Activated CD8-positive, alpha-beta memory T cell treated with anti-CD3 and anti-CD28 coated beads, Interleukin-2, amount 50 U/mL, for 48 hours (primary cell): ENCODE measurements at places on chromosomes 6 and 20.

DNA sequence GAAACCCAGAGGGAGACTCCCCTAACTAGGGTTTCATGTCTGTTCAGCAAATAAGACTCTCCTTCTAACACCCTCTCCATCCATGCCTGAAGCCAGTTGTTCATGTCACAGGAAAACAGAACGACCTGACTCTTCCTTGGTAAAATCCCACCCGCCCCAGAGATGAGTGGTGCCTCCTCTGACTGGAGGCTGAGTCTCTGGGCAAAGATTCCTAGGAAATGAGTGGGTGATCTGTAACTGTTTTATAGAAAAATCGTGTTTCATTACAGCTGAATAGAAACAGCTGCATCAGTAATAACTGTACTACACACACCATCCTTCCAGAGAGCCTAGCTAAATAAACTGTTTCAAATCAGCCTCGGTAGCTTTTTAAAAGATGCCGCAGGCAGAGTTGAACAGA lies 37.4 kb upstream of the MRPS10 start:
- no peak for DNase-seq

DNA sequence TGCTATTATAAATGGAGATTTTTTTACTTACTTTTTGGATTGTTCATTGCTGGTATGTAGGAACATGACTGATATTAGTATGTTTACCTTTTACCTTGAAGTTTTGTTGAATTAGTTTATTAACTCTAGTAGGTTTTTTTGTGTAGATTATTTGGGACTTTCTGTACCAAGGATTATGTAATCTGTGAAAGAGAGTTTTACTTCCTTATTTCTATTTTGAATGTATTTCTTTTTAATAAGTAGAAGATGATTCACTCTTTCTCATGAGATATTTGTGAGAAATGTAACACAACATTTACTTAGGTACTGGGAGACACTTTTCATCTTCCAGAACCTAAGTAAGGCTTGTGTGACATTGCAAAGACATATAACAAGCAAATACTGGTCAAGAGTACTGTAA lies 473.9 kb upstream of the HS3ST5 start:
- no peak for DNase-seq

GRCh38 chr6:42028234-42029061 lies 21.9 kb upstream of the TAF8 start:
- no peak for DNase-seq

- DNase-seq, result no peak
Observed at GRCh38 chr6:20708367-20709124, 174.3 kb downstream of the CDKAL1 start.

- no peak for DNase-seq
Observed at GRCh38 chr6:57313711-57314471, 3.5 kb upstream of the PRIM2 start.

DNA sequence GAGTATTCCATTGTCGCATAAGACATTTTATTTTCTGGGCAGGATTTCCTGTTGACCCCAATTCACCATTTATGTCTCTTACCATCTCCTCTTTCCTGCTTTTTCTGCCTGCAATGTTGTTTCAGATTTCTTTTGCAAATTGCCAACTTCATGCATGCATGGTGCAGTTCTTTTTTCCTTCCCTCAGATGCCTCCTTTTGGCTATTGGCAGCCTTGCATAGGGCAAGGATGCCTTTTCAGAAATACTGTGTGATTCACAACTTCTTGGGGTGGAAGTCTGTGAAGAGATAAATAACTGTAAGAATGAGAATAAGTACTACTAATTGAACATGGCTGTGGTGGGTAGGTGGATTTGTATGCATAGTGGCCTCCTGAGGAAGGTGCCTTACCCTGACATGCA lies 116.7 kb downstream of the SOX4 start:
- no peak for DNase-seq

DNA sequence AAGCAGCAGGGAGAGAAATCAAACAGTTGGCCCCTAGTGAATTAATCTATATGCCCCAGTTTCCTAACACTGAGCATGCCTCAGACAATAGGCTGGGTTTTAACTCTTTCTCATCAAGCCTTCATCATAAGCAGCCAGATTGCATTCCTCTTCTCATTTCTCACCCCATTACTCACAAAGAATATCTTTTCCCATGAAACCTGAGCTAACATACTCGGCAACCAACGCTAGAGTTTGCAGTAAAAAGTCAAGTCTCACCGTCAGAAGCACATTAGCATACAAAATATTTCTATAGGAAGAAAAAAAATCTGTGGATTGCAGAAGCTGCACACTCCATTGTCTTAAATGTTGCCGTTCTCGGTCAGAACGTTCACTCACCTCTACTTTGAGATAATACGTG lies 429.9 kb upstream of the ARID1B start:
- no peak for DNase-seq

DNA sequence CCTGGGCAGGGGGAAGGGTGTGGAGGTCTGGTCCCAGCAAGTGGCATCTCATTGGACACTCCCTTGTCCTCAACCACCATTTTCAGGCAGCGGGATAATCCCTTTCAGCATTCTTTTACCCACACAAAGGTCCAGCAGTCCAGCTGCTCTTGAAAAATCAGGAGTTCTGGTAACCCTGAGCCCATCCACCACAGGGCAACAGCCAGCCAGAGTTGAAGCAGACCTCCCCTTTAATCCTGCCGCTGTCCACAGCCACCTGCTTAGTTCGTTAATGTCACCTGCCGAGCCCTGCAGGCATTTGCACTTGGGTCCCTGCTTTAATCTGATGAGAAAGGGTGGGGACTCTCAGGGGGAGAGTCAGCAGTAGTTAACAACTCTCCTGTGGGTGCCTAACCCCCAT lies 11.1 kb downstream of the TMEM74B start:
- DNase-seq, result peak; percentile 23

GRCh38 chr20:39474879-39475278 lies 512.7 kb downstream of the DHX35 start:
- no peak for DNase-seq

DNA sequence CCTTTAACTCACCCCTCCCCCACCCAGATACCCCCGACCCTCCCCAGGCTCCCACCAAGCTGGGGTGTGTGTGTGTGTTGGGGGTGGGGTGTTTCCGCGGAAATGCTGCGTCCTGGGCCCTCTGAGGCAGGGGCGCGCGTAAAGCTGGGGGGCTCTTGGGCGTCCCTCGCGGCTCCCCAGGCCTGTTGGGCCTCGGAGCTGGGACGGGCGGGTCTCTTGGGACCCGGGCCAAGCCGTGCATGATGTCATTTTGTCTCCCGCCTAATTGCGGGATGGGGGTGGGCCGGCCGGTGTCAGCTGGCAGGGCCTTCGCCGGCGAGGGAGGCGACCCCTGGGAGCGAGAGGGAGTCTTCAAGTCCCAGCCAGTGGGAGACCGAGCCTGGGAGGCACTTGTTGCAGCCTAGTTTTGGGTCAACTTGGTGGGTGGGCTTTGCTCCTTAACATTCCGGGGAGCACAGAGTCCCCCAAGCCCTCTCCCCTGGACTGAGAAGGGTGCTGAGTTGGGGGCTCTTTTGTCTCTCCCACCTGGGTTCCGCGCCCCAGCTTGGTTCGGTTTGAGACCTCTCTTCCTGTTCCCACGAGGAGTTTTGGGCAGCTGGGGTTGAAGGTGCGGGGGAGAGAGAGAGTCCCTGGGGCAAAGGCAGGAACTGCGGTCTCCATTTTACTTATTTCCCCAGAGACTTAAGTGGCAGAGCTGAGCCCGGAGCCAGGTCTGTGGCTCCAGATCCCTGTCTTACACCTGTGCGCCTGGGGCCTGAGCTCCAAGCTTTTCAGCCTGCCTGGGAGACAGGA lies 623 bp downstream of the MYBL2 start:
- peak; percentile 59 for DNase-seq

DNA sequence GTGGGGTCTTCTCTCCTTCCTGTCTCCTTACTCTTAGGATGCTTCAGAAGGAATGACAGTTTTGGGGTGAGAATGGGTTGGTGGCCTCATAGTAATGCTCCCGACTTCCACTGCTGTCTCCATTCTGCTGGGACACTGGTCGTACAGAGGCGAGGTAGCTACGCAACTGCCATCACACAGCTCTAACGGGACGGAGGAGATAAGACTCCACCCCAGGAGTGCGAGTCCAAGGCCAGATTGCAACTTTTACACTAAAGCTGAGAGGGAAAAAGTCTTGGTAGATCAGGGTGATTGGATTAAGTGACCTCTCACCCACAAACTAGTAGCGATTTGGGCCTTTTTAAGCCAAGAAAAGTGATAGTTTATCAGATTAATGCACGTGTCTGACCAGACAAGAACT lies 1.8 kb upstream of the PRR18 start:
- DNase-seq, result no peak

DNA sequence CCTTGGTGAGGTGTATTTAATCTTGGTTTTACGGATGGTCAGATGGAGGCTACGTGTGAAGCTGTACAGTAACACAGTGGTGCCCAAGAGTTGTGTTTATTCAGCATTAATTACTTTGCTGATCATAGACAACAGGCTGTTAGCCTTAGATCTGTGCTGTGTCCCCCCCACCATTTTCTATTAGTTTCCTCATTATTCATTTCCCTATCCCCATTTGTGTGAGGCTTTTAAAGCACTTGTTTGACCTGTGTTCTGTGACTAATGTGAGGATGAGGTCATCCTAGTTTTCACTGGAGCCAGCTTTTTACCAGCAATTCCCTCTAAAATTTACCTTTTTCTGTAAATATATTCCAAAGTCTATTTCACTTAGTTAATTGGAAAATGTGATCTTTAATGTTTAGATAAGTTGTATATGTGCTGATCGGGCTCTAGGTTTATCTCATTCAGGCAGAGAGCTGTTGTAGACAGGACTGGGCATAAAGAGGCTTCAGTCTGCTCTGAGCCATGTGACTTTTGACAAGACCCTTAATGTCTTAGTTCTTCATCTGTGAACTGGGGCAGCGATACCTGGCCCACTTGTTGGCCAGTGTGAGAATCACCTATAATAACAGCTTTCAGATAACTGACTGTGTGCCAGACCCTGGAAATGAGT lies 8.4 kb downstream of the MAPRE1 start:
- DNase-seq, result no peak

GRCh38 chr6:139030228-139030963 lies 1.9 kb downstream of the ABRACL start:
- DNase-seq, result no peak

DNA sequence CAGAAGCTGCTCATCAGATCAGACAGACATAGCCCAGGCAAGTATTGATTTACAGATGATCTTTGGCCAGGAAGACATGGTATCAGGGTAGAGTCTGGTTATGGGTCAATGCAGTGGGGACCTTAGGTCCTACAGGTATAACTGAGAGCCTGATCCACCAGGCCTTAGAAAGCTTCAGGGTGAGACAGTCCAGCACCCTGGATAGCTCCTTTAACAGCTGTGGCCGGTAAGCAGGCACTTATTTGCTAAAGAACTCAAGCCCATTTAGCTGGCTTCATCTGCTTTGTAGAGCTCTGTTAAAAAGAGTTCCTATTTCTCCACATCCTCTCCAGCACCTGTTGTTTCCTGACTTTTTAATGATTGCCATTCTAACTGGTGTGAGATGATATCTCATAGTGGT lies 39.6 kb downstream of the ESR1 start:
- DNase-seq, result no peak

DNA sequence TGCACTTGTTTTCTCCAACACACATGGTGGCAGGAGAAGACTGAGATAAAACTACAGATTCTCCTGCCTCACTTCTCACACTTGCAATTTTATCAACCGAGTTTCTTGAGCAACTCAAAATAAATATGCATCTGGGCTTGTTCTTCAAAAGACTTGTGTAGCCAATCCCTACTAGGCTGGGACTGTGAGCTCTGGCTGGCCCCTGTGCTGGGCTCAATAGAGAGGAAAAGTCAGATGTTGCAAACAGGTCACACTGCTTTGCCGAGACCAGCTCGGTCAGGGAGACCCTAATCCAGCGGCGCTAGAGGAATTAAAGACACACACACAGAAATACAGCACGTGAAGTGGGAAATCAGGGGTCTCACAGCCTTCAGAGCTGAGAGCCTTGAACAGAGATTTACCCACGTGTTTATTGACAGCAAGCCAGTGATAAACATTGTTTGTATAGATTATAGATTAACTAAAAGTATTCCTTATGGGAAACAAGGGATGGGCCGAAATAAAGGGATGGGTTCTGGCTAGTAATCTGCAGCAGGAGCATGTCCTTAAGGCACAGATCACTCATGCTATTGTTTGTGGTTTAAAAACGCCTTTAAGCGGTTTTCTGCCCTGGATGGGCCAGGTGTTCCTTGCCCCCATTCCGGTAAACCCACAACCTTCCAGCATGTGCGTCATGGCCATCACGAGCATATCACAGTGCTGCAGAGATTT lies 32.7 kb downstream of the FAM50B start:
- no peak for DNase-seq

DNA sequence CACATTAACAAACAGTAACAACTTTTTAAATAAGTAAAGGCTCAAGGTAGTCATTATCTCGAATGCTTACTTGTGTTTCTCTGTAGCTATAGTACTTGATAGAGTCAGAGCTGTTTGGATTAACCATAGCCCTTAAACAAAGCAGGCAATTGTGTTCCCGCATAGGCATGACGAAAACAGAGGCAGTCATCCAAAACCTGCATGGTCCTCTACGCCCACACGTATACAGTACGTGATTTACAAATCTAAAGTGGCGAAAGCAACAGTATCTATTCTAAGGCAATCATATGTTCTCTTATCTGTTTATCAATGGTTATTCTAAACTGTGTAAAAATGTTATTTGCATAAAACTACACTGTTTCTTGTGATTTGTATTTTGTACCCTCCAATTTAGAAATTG lies 31.8 kb downstream of the HFE start:
- DNase-seq, result no peak

GRCh38 chr6:20038410-20039204 lies 173.7 kb downstream of the MBOAT1 start:
- DNase-seq, result no peak
